ENCODE measurements at places on chromosomes 4 and X.

DNA sequence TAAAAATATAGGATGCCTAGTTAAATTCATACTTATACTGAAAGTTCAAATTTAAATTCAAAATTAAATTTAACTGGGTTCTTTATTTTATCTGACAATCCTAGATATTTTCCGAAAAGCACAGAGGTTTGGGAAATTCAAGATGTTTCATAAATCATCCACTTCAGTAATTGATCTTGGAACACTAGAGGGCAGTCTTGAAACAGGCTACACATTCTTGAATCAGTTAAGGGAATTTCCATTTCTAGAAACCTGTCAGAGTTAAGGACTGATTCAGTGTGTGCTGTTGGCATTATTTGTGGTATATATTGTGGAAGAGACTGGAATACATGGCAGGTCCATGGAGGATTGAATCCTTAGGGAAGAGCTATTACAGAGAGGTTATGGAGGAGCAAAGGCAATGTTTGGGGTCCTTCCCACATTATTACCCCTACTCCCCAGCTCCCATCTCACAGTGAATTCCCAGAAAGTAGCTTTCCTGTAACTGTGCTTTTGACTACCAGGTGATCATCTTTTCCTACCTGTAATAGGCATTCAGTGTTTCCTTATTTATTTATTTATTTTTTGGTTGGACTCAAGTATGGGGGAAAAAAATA is 92.9 kb downstream of the EGF start:
- DNase-seq, result no peak

GRCh38 chrX:110985470-110985869 is 110.5 kb upstream of the PAK3 start:
- no peak for DNase-seq

GRCh38 chr4:105140684-105141490 is 5.8 kb upstream of the TET2 start:
- DNase-seq, result no peak

GRCh38 chr4:43112139-43112538 is 219.6 kb downstream of the GRXCR1 start:
- no peak for DNase-seq

DNA sequence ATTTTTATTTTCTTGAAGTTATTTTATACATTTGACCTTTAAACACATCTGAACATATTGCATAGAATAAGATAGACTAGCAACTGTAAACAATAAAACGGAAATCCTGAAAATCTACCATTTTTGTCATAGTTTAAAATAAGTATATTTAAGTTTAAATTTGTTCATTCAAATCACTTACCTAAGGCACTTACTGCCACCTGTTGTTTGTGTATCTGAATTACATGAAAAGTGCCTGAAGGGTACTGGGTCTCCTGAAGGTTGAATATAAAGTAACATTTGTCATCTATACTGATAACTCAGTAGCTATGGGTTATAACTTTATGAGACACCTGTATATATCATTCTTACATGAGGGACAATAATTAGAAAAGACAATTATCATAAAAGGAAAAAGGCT is 38.6 kb downstream of the TRPC5 start:
- DNase-seq, result no peak

GRCh38 chrX:153989973-153990655 is 17.6 kb downstream of the TMEM187 start:
- no peak for DNase-seq

GRCh38 chrX:133792198-133792953 is 193.0 kb downstream of the GPC3 start:
- DNase-seq, result peak; percentile 80

DNA sequence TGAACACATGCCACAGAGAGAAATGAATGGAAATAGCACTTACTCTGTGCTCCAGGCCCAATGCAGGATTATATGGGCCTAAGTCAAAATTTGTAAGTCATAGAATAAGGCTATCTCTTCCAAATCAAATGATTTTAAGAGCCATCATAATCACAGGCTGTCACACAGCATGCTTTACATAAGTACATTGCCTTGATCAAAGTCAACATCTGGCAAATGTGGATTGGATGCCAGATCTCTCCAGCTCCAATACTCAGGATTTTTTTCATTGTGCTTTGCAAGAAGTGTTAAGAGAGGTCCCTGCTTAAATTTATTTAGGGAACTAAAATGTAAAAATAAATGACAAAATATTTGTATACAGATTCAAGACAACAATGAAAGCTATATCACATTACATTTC is 299.9 kb downstream of the PRDM5 start:
- DNase-seq, result no peak

- peak; percentile 46 for DNase-seq
Observed at GRCh38 chr4:149264093-149264733, 551.4 kb downstream of the IQCM start.

DNA sequence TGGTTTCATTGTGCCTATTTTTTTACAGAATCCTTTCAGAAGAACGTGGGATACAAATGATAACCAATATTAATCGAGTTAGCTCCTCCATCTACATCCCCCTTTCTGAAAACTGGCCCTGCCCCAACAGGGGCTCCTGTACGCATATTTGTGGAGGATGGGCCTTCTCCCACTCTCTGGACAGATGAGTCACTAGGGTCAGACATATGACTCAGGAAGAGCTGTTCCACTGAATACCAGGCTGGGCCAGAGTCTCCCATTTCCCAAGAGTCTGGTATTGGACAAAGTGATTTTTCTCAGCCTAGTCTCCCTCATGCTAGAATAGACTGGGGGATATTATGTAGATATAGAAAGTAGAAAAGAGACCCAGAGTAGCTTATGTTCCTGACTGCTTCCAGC is 142.4 kb downstream of the TSPAN5 start:
- no peak for DNase-seq

DNA sequence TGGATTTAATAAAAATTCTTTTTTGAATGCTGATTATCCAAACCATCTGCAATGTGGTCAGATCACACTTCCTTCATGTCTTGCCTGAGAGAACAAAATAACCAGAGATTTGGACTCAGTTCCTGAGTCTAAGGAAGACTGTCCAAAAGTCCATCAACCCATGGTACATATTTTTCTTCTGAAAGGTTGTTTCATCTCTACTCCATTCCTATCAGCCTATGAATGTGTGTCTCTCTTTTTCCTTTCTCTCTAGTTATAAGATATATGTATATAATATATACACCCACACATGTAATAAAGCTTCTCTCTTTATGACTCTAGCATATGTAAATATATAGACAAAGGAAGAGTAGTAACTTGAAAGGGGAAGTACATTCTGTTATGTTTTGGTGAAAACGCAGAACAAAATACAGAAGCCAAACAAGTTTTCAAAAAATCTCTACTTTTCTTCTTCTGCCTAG is 226.9 kb downstream of the ARHGAP24 start:
- DNase-seq, result no peak

GRCh38 chr4:10007793-10008608 is 13.3 kb downstream of the SLC2A9 start:
- no peak for DNase-seq

DNA sequence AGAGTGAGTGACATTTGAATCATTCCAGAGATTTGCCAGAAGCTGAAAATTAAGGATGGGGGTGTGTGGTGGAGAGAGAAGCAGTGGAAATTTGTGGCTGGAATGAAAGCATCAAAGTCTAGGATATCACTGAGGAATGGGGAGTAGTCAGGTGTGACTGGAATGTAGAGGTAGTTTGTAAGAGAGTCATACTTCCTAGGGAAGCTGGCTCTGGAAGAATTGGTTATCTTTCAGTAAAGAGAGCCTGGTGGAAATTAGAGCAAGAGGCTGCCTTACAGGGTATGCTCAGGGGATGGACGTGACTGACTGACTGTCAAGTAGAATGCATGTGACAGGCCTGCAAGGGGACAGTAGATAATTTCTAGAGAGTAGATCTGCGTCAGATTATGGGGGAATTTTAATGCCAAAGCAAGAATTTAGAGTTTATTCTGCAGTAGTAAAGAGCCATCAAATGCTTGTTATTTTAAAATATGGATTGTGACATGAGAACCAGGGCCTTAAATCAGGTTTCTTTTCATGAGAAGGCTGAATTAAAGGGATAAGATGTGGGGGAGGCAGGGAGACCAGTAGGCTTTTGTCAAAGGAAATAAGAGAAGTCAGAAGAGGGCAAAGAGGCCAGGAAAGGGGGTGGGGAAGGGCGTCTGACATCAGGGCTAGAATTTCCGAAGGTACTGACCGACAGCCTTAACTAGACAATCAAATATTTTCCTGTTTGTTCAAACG is 109.9 kb downstream of the AFF1 start:
- DNase-seq, result no peak

GRCh38 chr4:127534041-127534825 is 98.5 kb upstream of the INTU start:
- no peak for DNase-seq

- DNase-seq, result no peak
Observed at GRCh38 chr4:89563431-89563830, 255.8 kb upstream of the GPRIN3 start.

GRCh38 chr4:142264961-142265360 is 581.1 kb downstream of the INPP4B start:
- no peak for DNase-seq

GRCh38 chr4:85577307-85577706 is 102.4 kb downstream of the ARHGAP24 start:
- DNase-seq, result no peak

- DNase-seq, result no peak
Observed at GRCh38 chrX:13669246-13669737, 16.4 kb downstream of the TCEANC start.

- no peak for DNase-seq
Observed at GRCh38 chr4:147754037-147754445, 22.2 kb downstream of the ARHGAP10 start.

DNA sequence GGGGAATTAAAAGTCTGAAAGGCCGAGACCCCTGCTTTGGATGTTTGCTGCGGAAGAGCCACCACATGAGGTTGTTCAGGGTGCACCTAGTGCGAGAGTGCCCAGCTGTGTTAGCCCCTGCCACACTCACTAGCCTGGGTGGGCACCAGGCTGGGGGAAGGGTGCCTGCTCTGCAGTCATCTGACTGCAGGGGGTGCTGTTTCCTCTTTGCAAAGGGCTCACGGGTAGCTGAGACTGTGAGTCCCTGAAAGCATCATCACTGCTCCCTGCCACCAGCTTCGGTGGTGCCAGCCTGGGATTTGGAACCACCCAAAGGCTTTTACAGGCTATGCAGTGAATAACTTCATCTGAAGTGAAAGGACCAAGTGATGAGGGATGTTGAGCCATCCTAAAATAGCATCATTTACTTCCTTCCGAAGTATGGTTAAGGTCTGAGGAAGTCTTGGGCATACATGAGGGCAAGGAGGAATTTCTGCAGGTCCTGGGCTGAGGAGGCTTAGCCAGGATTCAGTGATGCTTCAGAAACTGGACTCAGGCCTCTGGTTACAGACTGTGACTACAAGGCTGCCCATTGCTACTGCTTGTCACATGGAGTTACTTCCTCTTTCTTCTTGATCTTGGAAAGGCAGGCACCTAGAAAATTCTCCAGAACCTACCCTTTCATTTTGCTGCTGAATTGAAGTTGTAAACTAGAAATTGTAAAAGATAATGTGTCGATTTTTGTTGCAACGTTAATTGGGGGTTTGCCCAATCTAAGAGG is 293.2 kb upstream of the PRPS2 start:
- peak; percentile 54 for DNase-seq

DNA sequence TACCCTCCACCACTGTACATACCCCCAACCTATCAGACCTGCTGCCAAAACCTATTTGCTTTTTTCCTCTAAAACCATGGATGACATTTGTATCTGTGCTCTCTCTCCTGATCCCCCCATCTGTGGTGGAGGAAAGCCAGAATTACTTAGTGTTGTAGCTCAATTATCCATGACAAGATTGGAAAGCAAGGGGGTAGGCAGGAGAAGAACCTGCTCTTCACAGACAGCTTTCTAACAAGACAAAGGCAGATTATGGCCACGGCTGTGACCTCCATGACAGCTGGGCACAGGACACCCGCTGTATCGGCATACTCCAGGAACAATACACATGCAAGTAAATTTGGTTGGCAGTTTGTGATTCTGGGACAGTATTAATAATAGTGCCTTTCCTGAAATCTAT is 186.7 kb downstream of the ENOX2 start:
- no peak for DNase-seq

GRCh38 chr4:9867751-9868425 is 86.5 kb downstream of the DRD5 start:
- no peak for DNase-seq
